Effector memory CD4-positive, alpha-beta T cell (primary cell): ENCODE measurements at places on chromosomes 7 and 10.

DNA sequence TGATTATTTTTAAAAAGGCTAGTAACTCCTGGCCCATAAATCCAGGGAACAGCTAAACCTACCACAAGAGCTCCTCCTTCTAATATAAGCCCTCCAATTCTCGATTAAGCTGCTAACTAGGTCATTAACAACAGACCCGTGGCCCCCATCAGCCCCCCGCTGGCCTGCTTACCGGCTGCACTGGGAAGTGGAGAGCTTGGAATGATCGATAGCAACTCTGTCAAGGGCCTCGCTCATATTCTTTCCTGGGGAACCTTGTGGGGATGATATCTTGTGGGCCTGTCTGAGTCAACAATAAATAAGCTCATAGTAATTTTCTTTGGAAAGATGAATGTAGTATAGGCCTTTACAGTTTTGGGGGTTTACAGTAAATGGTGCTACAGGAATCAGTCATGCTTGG lies 353.5 kb downstream of the TCERG1L start:
- DNase-seq, result no peak
- H3K36me3 ChIP-seq, result no peaks in the 10 kb centered on the region
- no peaks in the 10 kb centered on the region for H3K4me1 ChIP-seq
- no peak overlapping the region for H3K4me3 ChIP-seq
- H3K27me3 ChIP-seq, result no peaks in the 10 kb centered on the region

- H3K27ac ChIP-seq, result no peak overlapping the region
- DNase-seq, result no peak
- peaks cover 3% of the 10 kb centered on the region for H3K27me3 ChIP-seq
- H3K4me3 ChIP-seq, result no peak overlapping the region
Observed at GRCh38 chr10:69994262-69994661, 58.4 kb upstream of the MACROH2A2 start.

DNA sequence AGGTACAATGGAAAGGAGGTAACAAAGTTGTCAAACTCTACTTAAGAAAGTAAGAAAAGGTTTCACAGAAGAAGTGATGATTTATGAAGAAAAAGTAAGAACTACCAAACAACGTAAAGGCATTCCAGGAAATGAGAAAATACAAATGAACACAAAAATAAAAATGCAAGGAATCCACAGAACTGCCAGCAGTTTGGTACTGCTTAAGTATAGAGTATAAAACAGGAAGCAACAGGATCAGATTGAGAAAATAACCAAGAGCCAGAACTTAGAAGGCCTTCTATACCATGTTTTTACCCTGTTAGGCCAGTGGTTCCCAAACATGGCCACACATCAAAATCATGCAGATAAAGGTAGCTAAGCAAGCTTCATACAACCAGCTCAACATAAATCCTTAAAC lies 9.2 kb downstream of the NDUFA5 start:
- no peak for DNase-seq
- H3K4me3 ChIP-seq, result no peak overlapping the region
- H3K36me3 ChIP-seq, result peaks cover 16% of the 10 kb centered on the region
- no peaks in the 10 kb centered on the region for H3K27me3 ChIP-seq
- H3K27ac ChIP-seq, result no peak overlapping the region
- H3K4me1 ChIP-seq, result no peaks in the 10 kb centered on the region

DNA sequence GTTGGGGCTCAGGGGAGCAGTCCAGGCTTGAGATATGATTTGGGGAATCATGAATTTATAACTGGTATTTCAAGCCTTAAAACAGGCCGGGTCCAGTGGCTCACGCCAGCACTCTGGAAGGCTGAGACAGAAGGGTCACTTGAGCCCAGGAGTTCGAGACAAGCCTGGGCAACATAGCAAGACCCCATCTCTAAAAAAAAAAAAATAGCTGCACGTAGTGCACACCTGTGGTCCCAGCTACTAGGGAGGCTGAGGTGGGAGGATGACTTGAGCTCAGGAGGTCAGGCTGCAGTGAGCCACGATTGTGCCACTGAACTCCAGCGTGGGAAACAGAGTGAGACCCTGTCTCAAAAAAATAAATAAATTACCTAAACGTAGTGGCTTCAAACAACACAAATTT lies 81.7 kb upstream of the GTF2I start:
- peaks cover 3% of the 10 kb centered on the region for H3K4me1 ChIP-seq
- DNase-seq, result no peak
- no peaks in the 10 kb centered on the region for H3K36me3 ChIP-seq
- H3K27me3 ChIP-seq, result no peaks in the 10 kb centered on the region

GRCh38 chr7:43211693-43212092 lies 99.2 kb downstream of the HECW1 start:
- H3K4me3 ChIP-seq, result no peak overlapping the region
- no peaks in the 10 kb centered on the region for H3K4me1 ChIP-seq
- no peak overlapping the region for H3K27ac ChIP-seq
- no peaks in the 10 kb centered on the region for H3K36me3 ChIP-seq
- no peaks in the 10 kb centered on the region for H3K27me3 ChIP-seq

GRCh38 chr10:57925045-57925444 lies 342.6 kb downstream of the IPMK start:
- no peaks in the 10 kb centered on the region for H3K36me3 ChIP-seq
- no peak overlapping the region for H3K4me3 ChIP-seq
- H3K27ac ChIP-seq, result no peak overlapping the region
- H3K27me3 ChIP-seq, result no peaks in the 10 kb centered on the region
- no peaks in the 10 kb centered on the region for H3K4me1 ChIP-seq
- DNase-seq, result no peak

DNA sequence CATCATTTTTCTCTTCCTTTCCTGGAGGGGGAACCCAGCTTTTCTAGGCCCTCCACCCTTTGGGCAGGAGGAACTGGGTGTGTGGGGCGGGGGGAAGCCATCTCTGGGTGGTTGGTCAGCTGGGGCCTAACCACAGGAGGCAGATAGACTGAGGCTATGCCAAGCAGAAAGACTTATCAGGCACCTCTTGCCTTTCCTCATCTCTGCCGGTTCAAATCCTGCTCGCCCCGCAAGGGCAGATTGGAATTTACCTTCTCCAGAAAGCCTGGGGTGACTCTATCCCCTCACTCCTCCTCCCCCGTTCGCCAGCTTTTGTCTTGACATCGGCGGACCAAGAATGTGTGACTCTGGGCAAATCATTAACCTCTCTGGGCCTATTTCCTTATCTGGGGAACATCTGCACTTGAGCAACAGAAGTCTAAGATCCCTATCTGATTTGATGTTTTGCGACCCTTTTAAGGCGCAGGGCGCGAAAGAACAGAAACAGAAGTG lies 584 bp upstream of the GARS1 start:
- H3K4me3 ChIP-seq, result peak overlapping the region; percentile 93
- H3K27me3 ChIP-seq, result no peaks in the 10 kb centered on the region
- peaks cover 12% of the 10 kb centered on the region for H3K4me1 ChIP-seq
- peaks cover 3% of the 10 kb centered on the region for H3K36me3 ChIP-seq
- H3K27ac ChIP-seq, result peak overlapping the region; percentile 89
